NCI-H1417 (cell line): ENCODE measurements at places on chromosomes 4 and X.

DNA sequence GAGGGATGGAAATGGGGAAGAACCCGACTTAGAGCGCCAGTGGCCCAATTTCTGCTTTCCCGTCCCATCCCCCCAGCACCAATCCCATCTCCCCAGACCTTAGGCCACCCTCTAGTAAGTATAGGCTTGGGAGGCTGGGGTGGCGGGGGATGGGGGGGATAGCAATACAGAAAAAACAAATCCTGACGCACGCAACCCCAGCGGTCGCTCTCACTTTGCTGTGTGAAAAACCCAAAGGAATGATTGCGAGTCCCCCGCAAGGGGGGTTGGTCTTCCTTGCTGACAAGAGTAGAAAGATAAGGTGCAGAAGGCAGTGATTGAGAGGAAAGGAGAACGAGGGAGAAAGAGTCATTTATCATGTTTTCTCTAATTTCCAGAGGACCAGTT, 863 bp downstream of the CPE start:
- DNase-seq: peak; percentile 91

DNA sequence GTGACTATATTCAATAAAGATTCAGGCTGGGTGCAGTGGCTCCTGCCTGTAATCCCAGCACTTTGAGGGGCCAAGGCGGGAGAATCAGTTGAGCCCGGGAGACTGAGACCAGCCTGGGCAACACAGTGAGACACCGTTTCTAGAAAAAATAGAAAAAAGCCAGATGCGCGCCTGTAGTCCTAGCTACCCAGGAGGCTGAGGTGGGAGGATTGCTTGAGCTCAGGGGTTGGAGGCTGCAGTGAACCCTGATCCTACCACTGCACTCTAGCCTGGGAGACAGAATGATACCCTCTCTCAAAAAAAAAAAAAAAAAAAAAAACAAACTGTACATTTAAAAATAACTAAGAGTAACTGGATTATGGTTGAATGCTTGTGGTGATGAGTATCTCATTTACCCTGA, 1.1 kb downstream of the NUDT6 start:
- no peak for DNase-seq

GRCh38 chrX:5646818-5647217, 581.8 kb downstream of the NLGN4X start:
- DNase-seq: no peak

GRCh38 chr4:9919047-9919446, 102.2 kb downstream of the SLC2A9 start:
- DNase-seq: no peak

GRCh38 chr4:94741304-94741703, 16.5 kb upstream of the BMPR1B start:
- DNase-seq: no peak
